ENCODE measurements at places on chromosomes 4 and X.
A peak's percentile ranks its signal among the peaks of the same experiment; 100 is the strongest.

- peak; percentile 10 for DNase-seq
Observed at GRCh38 chr4:108796173-108796572, 33.3 kb upstream of the ETNPPL start.

GRCh38 chrX:151970661-151971060 is 3.8 kb downstream of the GABRE start:
- no peak for DNase-seq

GRCh38 chr4:47221721-47222120 is 190.4 kb downstream of the GABRB1 start:
- DNase-seq = no peak

DNA sequence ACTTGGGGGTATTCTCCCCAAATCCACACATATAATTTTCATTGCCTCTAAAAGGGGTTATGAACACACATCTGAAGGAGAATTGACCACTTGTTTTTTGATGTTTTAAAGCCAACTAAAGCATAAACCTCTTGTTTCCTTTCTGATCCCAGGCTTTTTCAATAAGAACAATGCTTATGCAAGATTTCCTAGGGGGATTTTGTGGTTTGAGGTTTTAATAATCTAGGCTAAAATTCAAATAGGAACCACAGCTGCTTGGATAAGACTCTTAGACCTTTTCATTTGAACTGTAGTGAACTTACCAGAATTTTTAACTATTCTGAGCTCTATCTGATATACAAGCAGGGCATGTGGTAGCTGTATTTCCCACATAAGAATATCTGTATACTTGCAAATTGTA is 651.1 kb downstream of the ANKRD50 start:
- DNase-seq = no peak

DNA sequence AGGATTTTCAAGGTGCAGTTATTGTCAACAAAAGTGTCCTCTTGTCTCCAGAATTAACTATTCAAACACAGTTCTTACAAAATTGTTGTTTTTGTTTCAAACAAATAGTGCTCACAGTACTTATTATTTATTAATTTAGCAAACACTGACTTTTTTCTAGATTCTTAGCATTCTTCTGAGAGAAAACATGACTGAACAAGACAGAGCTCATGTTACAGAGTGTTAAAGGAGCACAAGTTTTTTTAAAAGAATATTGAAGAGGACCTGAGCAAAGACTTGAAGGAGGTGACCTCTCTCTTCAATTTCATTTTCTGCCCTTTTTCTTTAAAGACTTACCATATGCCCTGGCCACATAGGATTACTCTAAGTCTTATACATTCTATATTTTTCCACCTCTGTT is 2220.3 kb upstream of the AGA start:
- DNase-seq = no peak

All from NCI-H82 (cell line).